ENCODE measurements at places on chromosomes 2 and 18.

DNA sequence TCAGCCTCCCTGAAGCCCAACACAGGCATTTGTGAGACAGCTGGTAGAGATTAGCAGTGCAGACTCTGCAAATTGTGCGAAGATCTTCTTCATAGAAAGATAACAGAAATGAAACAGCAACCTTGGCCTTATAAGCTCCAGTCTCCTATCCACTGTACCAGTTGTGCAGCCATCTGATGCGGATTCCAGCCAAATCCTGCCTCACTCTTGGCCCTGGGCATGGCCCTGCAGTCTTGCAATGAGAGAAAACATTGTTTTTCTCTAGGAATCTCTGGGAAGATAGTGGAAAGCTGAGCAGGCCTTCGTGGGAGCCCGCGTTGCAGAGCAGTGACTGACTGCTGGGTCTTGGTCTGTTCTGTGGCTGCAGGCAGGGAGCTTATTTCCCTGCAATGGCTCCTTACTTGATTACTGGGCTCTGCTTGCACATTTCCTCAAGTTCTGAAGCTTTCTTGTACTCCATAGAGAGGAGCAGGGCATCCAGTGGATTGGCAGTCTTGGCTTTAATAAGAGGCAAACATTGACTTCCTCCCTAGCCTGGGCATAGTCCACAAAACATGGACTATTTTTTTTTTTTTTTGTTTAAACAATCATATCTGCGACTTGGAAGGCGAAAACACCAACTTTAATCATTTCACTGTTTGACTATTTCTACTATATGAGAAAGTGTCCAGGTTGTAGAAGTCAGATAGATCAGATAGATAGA is 193.0 kb downstream of the ACTR3 start:
- DNase-seq = no peak

GRCh38 chr2:46821600-46821999 is 94.0 kb downstream of the MCFD2 start:
- no peak for DNase-seq

- no peak for DNase-seq
These were observed 594.8 kb upstream of the ZEB2 start for GRCh38 chr2:145114726-145115125.

DNA sequence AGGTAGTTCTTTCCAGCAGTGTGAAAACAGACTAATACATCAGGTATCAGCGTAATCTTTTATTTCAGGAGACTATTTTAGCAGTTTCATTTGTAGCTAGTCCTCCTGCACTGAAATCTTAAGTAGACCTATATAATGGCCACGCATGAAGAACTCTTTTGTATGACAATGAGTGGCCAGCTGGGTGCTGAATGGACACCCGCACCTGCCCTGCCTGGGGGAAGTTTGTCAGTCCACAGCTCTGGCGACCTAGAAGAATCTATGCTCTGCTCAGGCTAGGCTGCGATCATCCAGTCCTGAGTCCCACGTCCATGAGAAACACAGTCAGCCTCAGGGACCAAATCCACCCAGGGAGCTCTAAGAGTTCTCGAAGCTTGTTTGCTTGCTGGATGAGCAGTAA is 709.2 kb upstream of the ID2 start:
- no peak for DNase-seq

- no peak for DNase-seq
These were observed at the start of gene C2orf80 for GRCh38 chr2:208189810-208190503. Gene C2orf80 (minus strand): TSS chr2:208190030. CDS start chr2:208186986, 3,044 bp downstream.

DNA sequence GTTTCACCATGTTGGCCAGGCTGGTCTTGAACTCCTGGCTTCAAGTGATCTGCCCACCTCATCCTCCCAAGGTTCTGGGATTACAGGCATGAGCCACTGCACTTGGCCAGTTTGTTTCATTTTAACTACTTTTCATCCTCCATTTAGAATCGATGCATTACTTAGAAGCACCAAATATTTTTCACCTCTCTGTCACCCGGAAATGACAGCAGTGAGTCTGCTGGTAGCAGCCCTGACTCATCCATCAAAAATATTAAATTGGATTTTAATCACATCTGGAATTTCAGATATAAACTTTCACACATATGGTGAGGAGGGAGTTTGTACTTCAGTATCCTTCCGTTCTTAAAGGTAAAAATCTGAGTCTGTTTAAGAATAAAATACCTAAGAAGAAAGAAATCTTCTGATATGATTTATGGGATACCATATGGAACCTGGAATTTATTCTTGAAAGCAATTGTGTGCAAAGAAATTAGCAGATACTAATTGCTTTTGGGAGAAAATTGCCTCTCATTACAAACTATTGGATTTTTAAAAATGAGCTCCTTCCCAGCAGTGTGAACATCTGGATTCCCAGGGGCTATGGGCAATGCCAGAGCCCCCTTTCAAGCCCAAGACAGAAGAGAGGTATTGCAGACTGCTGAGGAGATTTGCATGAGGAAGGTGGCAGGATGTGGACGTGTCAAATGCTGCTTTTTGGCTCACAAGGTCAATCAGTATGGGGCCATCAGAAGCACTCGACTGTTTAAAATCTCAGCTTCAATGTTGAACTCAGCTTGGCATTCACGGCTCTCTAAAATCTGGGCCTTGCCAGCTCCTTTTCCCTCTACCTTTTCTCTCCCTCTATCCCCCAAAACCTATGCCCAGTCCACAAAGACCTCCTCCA is 279.5 kb upstream of the SIX2 start:
- no peak for DNase-seq

GRCh38 chr2:168064011-168064998 is 183.1 kb downstream of the STK39 start:
- DNase-seq = no peak

All from stimulated activated CD8-positive, alpha-beta memory T cell treated with anti-CD3 and anti-CD28 coated beads, Interleukin-7, amount 100 ng/mL, for 24 hours (primary cell).